RCC 7860 (cell line): ENCODE measurements at places on chromosomes 3 and 15.

GRCh38 chr15:47820747-47821319, 103.5 kb downstream of the SEMA6D start:
- no peak for DNase-seq

- no peak for DNase-seq
These were observed 42.8 kb downstream of the MAP2K1 start for GRCh38 chr15:66429546-66429945.

DNA sequence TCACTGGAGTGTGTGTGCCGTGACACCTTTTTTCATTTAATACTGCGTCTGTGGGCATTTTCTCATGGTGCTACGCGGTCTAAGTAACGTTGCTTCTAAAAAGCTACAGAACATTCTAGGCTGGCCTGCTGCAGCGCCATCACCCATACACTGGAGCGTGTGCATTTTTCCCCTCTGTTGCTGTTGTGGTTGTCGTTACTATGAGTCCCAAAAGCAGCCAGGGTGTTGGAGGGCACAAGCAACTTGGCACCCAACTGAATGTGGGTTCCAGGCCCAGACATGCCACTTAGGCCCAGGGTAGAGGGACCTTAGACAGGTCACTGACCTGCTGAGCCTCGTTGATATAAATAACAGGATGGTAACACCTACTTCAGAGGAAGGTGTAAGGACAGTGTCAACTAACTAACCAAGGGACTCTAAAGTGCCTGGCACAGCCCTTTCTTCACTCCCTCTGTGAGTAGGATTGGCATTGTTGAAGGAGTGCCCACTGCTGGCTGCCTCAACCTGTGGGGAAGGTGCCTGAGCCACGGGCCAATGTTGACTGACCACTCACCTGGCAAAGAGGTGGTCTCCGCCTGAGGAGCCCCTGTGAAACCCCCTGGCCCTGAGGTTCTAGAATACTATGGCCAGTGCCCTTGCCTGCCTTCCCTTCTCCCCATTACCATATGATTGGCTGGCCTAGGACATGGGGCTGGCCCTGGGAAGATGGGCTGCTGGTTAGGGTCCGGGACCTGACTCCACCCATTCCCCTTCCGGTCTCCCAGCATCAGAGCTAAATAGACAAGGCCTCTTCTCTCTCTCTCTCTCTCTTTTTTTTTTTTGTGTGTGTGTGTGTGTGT, 3.5 kb downstream of the CSK start:
- DNase-seq, result no peak

DNA sequence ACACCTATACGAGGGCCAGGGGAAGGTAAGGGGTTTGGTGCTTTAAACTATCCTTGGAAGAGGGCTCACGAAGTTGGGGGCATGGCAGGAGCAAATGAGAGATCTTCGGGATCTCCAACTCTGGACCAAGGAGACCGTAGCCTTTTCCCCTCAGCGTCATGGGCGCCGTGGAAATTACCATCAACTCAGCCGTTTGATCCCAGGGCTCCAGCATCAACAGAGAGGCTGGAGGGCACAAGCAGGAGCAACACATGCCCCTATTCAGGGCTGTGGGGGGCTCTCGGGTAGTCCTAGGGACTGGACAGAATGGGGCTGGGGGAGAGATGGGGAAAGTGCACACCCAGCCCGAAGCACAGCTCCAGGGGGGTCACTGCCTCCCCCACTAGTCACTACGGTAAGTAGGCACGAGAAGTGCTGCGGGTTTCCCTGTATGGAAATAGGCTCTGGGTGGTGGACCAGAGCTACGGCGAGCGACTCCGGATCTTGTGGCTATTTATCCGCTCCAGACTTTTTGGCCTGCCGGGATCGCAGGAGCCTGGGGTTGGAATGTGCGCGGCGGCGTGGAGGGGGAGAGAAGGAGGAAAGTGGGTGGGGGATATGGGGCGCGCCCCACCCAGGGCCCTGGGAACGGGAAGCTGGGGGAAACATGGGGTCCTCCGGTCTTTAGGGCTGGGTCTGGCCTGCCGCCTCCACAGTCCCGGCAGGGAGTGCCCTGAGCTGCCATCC, 539 bp upstream of the LAMB2 start:
- DNase-seq, result peak; percentile 72

DNA sequence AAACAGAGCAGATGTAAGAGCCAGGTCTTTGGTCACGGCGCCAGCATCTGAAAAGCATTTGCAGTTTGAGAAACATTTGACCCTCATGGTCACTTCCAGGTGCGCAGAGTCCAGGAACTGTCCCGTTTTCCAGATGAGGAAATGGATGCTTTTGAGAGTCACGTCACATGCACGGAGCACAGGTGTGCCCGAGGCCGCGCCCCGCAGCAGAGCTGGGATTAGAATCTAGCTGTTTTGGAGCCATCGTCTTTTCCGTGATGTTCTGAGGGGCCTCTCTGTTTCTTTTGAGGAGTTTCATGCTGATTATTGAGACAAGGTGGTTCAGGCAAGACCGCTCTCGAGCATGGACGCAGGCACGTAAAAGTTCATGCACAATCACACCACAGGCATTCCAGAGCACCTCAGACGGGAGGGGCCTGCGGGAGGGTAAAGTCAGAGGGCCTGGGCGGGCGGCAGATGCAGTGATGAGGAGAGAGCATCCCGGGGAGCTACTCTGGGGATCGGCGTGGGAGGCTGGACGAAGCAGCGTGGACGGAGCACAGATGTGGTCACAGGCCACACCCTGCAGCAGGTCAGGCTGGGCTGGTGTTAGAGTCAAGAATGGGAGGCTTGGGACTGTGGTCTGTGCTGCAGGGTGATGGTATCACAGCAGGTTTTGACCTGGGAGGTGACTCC, 139.2 kb upstream of the MEF2A start:
- no peak for DNase-seq

- DNase-seq, result no peak
These were observed 16.2 kb upstream of the NANOGP8 start for GRCh38 chr15:35101335-35101734.

DNA sequence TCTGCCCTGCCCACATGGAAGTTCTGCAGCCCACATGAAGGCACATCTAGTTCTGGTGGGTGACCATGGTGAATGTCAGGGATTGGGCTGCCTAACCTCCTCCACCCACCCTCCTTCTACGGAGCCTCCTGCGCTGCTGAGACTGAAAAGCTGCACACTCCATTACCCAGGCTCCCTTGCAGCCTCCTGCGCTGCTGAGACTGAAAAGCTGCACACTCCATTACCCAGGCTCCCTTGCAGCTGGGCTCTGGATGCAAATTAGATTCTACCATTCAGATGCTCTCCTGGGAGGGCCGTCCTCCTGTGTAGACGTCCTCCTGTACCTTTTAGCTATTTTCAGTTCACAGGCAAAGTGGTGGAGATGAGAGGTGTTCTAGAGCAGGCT, 32.1 kb downstream of the POMGNT2 start:
- no peak for DNase-seq

- DNase-seq, result peak; percentile 77
These were observed 44.4 kb upstream of the SACM1L start for GRCh38 chr3:45644791-45645201.

GRCh38 chr15:80487839-80488390, 83.7 kb downstream of the ARNT2 start:
- DNase-seq, result no peak

GRCh38 chr3:148178503-148178902, 519.2 kb upstream of the AGTR1 start:
- DNase-seq, result no peak

DNA sequence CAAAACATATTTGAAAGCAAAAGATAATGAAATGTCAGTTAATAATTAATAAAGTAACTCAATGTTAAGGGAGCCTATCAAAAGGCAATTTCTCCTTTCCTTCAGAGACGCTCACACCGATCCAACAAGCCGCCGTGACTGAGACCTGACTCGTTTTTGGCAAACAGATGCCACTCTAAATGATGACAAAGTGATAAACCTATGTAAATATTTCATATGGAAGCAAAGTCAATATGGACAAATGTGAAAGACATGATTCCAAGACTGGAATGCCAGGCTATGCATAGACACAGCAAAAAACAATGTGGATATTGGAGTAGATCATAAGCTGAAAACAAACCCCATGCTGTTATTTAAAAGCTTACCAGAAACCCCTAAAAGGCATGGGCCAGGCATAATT, 137.2 kb upstream of the SUCLG2 start:
- DNase-seq, result no peak

DNA sequence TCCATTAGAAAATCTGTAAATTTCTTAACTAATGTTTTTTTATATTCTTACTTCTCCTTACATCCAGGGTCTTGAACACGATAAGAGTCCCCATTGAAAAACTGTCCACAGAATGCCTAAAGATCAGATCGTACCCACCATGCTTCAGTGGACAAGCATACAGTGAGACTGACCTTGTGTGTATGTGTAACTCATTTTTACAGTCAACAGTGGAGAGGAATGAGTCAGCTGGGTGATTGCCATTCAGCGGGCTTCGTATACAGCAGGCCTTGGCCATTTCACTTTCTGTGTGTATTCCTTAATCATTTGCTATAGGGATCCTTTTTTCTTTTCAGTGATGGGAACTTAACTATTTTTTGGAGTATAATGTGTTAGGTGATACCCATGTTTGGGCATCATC, 10.6 kb downstream of the PARP14 start:
- peak; percentile 73 for DNase-seq

GRCh38 chr15:27479296-27480140, 508.5 kb downstream of the GABRG3 start:
- DNase-seq, result no peak

- DNase-seq, result peak; percentile 87
These were observed 569.0 kb downstream of the TUSC7 start for GRCh38 chr3:117278424-117279190.

DNA sequence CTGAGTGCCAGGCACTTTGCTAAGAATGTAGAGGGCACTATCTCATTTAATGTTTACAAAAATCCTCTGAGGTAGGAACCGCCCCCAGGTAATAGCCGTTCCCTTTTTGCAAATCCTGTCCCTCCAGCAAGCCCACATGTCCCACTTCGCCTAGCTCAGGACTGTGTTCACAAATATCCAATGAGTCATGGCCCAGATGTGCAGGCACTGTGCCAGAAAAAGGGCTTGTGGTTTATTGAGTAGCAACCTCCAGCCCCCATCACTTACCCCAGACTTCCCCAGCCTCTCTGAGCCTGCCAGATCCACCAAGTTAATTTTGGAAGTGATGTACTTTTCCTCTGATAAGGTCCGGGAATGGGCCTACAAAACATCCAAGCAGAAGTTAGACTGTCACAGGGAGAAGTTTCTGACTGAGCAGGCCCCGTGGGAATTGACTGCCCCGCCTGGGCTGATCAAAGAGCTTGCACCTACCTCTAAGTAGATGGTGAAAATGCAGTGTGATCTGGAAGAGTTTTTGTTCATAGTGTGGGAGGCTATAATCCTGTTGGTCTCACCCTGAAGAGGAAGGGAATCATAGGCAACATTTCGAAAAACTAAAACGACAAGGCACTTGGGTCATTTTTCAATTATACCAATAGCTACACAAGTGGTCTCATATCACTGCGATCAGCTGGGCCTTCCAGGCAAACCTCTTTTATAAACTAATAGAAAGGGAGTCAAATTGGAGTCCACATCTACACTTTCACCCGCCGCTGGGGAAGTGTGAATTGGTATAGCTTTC, 15.7 kb downstream of the KIF9 start:
- DNase-seq, result peak; percentile 37

DNA sequence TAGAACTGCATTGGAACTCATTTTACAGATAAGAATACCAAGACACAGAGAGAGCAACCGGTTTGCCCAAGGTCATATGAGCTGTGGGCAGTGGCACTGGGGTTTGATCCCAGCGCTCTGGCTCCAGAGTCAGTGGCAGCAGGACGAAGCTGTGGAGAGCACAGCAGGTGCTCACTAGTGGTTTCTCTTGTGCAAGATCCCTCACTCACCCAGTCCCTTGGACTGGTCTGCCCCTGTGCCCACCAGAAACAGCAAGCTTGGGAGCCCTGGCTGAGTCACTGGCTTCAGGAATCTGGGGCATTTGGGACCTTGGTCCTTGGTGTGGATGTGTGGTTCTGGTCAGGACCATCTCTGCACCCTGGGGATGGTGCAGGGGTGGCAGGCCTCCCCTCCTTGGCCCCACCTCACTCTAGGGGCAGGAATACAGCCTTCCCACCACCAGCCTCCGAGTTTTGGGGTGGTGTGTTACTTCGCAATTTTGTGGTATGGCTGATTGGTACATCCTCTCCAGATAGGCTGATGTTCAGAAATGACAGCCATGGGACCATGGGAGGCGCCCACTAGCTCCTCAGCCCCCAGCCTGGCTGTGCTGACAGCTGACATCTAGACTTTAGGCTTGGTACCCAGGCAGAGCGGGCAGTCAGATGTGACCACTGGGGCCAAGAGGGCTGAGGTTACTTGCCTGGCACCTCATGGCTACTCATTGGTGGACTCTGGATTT, 104.6 kb downstream of the LSM3 start:
- DNase-seq, result no peak

GRCh38 chr3:31137718-31138465, 243.4 kb upstream of the GADL1 start:
- no peak for DNase-seq
